GM04503 (cell line): ENCODE measurements at places on chromosomes 5 and 9.

GRCh38 chr9:94602666-94603065 is 9.0 kb upstream of the FBP2 start:
- no peak for DNase-seq

DNA sequence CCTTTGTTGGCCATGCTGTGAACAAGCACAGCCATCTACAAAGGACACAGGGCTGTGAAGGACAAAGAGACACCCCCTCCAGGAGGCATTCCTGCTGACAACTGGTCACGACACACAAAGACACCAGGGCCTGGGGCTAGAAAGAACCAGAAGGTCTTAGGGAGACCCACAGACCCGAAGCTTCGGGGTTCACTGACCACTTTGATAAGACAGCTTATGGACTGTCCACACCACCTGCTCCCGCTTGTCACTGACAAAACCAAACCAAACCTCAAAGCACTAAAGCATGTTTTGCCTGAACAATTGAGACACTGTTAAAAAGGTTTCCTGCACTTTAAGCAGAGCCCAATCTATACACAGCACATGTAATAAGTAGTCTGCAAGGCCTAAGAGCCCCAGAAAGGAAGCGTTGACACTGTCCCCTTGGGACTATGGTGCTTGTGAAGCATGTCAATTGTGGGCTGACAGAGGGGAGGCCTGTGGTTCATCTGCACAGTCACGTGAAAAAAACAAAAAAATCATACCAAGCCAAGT is 185.0 kb downstream of the GAPVD1 start:
- no peak for DNase-seq

DNA sequence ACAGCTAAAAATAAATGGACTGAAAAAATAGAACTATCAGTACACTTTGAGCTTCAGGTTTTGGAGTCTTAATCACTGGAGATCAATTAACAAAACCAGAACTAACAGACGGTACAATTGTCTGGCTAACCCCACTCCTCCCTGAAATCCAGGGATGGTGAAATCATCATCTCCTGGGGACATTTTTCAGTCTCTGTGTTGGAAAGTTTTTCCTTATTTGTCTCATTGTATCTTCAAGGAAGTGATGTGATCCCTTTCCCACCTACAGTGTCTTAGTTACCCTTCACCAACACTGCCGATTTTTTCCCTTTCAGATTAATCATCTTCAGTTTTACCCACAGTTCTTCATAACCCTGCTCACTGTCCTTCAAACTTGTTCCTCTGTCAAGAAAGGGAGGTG is 81.9 kb downstream of the MAP1B start:
- no peak for DNase-seq

DNA sequence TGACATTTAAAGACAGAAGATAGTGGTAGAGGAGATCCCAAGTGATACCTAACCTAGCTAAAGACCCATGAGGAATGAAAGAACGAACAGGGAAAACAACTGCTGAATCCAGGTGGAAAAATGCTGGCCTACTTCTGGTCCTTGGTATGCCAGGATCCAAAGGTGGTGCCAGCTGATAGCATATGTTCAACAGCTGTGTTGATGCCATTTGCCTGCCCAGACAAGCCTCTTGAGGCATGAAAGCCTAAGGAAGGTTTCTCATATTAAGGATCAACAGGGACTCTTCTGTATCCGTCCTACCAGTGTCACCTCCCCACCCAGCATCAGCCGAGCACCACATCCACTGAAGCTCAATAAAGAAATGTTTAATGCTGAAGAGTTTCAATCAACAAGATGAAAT is 225.7 kb upstream of the DMRT1 start:
- no peak for DNase-seq

DNA sequence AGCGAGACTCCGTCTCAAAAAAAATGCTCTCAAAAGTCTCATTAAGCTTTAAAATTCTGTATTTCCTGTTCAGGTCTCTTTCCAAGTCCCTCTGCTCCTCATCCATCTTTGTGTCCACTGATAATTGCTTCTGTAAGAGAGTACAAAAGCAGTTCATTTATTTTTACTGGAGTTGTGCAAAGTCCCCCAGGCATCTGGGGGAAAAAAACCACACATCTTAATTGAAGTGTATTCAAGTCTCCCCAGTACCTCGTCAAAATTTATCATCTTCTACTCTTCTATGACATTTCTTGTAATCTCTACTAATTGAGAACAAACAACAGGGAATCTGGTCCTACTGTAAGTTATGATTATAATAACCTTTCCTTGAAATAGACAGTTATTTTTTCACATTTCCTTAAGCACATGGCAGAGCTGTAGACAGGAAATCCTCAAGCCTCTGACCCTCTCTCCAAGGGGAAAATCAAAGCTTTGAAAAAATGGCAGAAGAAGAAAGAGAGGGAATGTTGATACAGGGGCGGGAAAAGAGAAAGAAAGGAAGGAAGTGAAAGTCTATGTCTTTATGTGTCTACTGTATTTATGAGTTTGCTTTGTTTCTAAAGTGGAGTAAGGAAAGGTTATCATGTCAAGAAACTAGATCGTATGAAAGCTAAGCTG is 51.5 kb downstream of the RAI14 start:
- DNase-seq: no peak
